GF-D8 (cell line): ENCODE measurements at places on chromosomes 13 and 19.

DNA sequence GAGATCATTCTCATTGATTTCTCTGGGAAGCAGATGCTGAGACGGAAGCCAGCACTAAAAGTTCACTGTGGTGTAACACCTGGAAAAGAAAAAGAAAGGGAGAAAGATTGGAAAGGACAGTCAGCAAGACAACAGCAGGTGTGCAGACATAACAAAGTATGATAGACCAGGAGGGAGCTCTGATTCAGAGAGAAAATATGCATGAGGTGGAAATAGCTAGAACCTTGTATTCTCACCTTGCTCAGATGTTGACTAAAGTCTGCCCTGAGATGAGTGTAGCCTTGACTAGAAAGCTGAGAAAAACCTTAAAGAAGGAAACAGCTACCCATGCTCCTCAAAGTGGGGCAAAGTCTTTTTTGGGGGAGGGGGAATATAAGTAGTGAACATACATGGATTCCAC, 1711.8 kb downstream of the EFNB2 start:
- DNase-seq: no peak

DNA sequence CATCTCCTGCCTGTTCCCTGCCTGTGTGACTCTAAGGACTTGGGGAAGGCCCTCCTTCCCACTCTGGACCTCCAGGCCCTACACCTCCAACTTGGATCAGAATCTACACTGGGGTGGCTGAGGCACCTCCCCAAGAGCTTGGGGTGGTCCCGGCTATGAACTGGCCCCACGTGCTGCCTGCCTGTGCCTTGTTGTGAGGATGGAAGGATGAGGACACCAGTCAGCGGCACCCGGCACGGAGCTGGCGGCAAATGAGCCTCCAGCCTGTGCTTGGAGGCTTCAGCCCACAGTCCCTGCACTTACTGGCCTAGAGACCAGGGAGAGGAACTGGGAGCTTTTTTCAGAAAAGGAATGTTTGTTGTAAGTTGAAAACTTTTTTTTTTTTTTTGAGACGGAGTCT, 8.5 kb downstream of the AKAP8 start:
- DNase-seq: no peak

DNA sequence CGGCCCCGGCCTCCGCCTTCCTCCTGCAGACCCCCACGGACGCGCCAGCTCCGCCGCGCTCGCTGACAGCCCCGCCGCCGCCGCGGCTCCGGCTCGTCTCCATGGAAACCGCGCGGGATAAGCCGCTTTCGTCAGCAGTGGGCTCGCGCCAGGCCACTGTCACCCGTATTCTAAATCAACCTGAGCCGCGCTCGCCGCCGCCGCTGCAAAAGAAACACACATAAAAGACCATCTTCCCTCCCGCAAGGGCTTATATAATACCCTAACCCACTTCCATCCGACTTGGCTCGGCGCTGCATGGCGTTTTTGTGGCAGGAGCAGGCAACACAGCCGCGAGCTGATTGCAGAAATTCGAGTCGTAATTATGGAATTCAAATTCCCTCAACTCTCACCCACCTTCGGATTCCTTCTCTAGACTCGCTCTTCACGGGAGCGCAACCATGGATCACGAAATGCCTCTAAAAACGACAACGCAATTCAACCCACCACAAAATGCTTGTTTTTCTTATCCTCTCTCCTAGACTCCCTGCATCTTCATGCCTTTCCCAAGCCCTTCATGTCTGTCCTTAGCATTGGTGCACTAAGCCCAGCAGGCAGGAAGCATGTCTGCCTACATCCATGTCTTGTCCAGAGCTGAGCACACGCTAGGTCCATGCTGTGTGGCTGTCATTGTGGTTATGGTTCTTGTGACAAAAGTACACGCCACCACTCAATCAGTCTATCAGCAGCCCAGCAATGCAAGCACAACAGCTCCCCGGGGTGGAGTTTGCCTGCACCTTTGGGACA, at the start of gene AMER2:
AMER2 (minus strand) TSS at position 772 of the 786 bp plus-strand sequence; CDS start at position 103, 669 bp downstream.
- DNase-seq: no peak

DNA sequence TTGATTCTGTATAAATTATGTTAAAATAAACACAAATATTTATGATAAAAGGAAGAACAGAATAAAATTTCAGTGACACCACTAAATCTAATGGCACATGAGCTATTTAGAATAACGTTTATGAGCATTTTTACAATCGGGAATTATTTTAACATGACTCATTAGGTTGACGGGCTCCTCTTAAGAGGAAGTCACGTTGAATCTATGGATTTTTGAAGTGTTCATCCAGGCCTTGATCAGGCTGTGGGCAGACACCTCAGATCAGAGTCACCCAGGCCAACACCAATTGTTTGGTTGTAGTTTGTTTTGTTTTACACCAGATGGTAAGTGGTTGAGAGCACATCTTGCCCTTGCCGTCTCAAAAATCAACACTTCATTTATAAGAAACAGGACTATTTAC, 257.8 kb downstream of the FOXO1 start:
- no peak for DNase-seq

DNA sequence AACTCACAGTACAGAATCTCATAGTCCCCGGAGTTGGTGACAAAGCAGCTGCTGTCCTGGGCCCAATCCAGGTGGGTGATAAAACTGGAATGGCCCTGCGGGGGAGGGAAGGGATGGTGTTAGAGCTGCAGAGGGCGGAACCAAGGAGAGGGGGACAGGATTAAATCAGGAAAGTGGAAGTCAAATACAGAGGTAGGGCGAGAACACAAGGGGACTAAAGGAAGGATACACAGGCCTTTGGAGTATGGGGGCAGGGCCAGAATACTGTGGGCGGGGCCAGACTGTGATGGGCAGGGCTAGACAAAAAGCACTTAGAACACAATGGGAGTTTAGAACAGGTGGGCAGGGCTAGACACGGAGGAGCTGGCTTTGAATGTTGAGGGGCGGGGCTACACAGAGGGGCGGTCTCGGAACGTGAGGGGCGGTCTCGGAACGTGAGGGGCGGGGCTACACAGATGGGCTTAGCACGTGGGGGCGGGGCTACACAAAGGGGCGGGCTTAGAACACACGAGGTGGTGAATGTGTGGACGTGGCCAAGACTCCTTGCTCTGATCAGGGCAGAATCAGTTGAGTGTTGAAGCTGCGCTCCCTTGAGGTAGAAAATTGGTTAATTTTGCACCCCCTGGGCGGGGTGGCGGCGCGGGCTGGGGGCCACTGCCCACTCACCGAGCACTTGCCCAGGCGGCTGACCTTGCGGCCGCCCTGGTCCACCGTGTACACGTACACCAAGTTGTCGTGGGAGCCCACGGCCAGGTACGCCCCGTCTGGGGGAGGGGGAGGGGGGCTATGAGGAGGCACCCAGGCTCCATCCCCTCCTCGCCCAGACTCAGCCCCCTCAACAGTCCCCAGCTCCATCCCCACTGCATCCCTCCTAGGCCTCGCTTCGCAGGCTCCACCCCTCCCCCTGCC, 14.0 kb upstream of the GPR4 start:
- DNase-seq: no peak

GRCh38 chr13:42821437-42821836, 40.1 kb downstream of the FAM216B start:
- no peak for DNase-seq

DNA sequence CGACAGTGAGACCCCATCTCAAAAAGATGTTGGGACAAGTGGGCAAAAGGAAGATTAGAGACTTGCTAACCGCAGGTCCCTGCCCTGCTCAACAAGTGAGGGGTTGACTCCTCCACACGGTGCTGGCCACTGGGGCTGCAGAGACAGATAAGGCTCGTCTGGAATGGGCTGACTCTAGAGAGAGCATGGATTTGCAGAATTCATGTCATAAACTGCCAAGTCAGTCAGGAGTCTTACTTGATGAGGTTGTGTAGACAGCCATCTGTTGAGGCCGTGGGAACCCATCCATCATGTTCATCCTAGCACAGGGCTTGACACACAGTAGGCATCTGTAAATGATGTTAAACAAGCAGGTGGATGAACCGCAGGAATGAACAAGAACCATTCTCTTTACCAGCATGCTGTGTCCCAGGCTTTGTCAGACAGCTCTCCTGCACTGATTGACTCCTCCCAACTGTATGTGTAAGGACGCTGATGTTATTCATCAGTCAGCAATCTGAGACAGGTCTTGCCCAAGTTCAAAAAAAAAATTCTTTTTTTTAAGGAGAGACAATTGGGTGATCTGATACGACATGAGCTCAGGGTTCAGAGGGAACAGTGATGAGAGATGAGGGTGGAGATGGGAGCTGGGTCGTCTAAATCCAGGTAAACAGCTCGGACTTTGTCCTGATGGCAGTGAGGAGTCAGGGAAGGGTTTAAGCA, 8.8 kb downstream of the PAF1 start:
- no peak for DNase-seq

DNA sequence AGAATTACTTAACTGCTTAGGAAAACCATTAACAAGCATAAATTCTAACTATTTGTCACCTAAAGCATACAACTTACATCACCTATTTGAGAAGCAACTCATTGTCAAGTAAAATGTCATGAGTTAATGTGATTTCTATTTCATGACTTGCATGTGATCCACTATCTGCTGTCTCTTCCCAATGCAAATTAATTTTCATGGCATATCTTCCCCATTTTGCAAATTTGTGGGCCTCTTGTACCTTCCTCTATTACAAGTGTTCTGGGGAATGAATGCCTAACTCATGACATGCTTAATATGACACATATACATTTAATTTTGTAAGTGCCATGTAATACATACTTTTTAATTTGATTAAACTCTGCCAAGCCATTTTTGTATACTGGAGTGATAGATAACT, 81.1 kb upstream of the EDNRB start:
- no peak for DNase-seq

DNA sequence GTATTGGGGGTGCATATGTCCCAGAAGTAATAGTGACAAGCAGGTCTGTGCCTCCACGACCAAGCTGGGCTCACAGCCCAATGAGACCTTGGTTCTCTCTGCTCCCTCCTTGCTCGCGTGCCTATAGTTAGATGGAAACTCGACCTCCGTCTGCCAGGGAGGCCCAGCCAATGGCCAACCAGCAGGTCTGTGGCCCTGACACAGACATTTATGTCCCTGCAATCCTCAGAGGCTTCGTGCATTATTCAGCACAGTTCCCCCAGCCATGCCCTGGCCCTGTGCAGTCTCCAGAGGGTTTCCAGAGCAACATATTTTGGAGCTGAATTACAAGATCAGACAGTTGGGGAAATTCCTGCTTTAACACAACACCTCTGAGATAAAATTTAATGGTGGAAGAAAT, 105.1 kb downstream of the UQCRFS1 start:
- DNase-seq: no peak

DNA sequence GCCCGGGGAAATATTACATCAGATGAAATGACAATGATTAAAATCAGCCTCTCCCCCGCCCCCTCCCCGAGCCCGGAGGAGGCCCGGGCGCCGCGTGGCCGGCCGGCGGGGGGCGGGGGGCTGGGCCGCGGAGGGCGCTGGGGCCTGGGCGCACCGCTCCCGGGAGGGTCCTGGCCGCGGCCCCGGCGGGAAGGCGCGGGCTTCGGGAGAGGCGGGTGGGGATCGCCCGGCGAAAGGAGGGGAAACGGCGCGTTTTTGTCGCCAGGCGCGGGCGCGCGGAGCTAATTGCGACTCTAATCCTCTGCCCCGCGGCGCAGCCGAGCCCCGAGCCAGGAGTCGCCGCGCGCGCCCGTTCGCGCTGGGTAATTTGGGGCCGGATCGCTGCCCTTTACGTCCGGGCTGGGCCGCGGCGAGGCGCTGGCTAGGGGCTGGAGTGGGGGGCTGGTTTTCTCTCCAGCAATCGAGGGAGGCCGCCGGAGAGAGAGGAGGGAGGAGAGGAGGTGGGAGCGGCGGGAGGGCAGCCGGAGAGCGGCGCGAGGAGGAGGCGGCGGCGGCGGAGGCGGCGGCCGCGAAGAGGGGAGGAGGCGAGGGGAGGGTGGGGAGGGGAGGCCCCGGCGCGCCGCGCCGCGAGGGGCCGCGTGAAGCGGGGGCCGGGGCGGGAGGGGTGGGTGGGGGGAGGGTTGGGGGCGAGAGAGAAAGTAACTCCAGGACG, at the start of gene KCTD15:
KCTD15 (plus strand) TSS at position 707 of the 712 bp plus-strand sequence. CDS start 3,585 bp downstream, outside the sequence.
- DNase-seq: no peak

- DNase-seq: no peak
Measured at GRCh38 chr19:54127688-54128440, 9.7 kb upstream of the CNOT3 start.
